ENCODE measurements at places on chromosomes 12 and 14.

- no peak for DNase-seq
Measured at GRCh38 chr14:95409477-95410272, 90.0 kb upstream of the CLMN start.

DNA sequence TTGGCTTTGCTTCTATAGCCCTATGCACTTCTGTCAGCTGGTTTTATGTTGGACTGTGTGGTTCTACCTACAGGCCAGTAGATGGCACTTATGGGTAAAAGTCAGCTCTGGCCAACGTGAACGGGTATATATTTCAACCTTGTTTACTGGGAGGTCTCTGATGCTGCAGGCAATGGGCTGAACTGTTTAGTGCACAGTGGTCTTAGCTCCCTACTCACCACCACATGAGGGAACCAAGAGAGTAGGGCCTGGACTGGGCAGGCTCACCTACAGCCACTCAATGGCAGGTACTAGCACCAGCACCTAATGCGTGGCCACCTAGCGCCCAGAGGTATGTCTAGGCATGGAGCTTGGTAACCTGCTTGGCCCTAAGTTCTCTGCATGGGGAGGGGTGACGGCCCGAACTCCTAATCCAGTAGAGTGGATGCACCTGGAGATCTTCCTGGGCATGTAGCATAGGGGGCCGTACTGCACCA is 481.8 kb downstream of the TMEM117 start:
- DNase-seq = no peak

GRCh38 chr14:24313913-24314312 is 2.6 kb downstream of the LTB4R start:
- no peak for DNase-seq

GRCh38 chr14:23481362-23481970 is 12.0 kb downstream of the NGDN start:
- DNase-seq = no peak

DNA sequence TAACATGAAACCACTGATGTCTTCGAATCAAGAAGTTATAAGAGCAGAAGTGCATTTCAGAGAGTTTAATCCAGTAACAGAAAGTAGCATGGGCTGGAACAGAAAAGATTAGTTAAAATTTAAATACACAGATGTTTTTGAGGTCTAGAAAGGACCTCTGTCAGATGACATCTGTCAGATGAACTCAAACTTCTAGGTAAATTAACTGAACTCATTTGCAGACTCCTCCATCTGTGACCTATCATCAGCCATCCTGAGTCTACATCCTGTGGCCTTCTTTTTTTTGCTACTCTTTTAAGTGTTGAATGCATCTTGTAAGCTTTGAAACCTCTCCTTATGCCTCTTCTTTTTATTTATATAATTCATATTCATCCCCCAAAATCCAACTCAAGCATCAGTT is 53.3 kb downstream of the C2CD5 start:
- DNase-seq = no peak

- no peak for DNase-seq
Measured at GRCh38 chr14:75578786-75579337, 442 bp downstream of the FLVCR2 start.

- DNase-seq = peak; percentile 36
Measured at GRCh38 chr14:90820958-90821357, 4.7 kb upstream of the TTC7B start.

GRCh38 chr14:102516531-102517391 is 7.2 kb upstream of the ANKRD9 start:
- peak; percentile 32 for DNase-seq
